Spinal cord (tissue), 10 donors: ENCODE measurements at places on chromosomes 7 and 10. TPM values are rescaled to one million over a fixed set of nuclear protein-coding genes. Genes with fewer than 3 reads are reported as not detected.
A peak's percentile ranks its signal among the peaks of the same experiment; 100 is the strongest.

Gene OGA
- total RNA-seq: 267 TPM

Gene WDR86
- total RNA-seq: 34.4 TPM

Gene MEIG1
- total RNA-seq: 1.2 TPM

Gene ABCF2
- total RNA-seq: 23.6 TPM

Gene UCN3
- total RNA-seq: 0.17 TPM

Gene HOXA13
- 0.10 TPM for total RNA-seq

Gene ZNF37A
- 23.3 TPM for total RNA-seq

Gene GNAT3
- total RNA-seq: not detected

Gene CYP2E1
- total RNA-seq: 12.7 TPM

Gene HSPA12A
- total RNA-seq: 35.1 TPM

Gene MAT1A
- 0.44 TPM for total RNA-seq

Gene IDI2
- total RNA-seq: 0.11 TPM

- no peak for DNase-seq
These were observed 38.8 kb downstream of the RAMP3 start for GRCh38 chr7:45196374-45196773.

- no peak for DNase-seq
These were observed 46.6 kb downstream of the LRRN3 start for GRCh38 chr7:111137296-111138192.

- DNase-seq: no peak
These were observed 44.2 kb downstream of the TSPAN12 start for GRCh38 chr7:120813546-120814252.

- DNase-seq: no peak
These were observed 733.5 kb downstream of the ZWINT start for GRCh38 chr10:55627501-55628051.

- DNase-seq: peak; percentile 55
These were observed 27.6 kb upstream of the MKRN1 start for GRCh38 chr7:140506788-140507464.

DNA sequence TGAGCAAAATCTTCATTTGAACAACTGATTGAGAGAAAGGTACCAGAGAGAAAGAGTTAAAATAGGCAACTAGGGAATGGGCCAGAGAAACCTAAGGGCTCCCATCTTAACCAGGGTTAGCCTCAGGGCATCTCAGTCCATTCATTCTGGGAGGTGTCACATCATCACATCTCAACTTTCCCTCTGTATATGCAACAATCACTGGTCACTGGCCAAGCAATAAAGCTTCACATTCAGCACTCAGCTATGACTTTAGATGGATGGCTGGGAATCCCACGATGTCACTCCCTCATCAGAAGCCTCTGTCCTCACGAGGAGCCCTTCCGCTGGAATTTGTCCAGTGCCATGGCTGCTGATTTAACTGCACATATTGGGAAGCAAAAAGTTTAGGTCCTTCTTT, 172.1 kb upstream of the MGMT start:
- no peak for DNase-seq

GRCh38 chr7:158167373-158167772, 420.2 kb downstream of the PTPRN2 start:
- no peak for DNase-seq

- DNase-seq: no peak
These were observed 118.9 kb downstream of the NEBL start for GRCh38 chr10:20778008-20778757.

- peak; percentile 79 for DNase-seq
These were observed 1.4 kb upstream of the THSD7A start for GRCh38 chr7:11833431-11833830.

DNA sequence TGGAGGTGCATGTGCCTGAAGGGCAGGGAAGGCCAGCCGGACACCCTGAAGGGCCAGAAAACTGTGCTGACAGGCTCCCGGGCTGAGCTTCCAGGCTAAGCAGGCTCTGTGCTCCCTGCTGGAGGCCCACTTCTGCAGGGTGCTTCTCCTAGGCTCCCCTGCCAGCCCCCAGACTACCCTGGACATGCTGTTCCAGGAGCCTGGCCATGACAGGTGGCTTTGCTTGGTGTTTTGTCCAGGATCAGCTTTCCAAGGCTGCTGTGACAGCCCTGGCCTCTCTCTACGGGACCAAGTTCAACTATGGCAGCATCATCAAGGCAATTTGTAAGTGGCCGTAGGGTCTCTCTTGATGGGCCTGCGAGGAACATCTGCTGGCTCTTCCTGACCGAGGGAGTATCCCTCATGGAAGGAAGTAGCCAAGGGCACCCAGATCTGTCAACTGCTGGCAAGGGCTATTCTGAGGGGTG, 5.3 kb downstream of the CPA1 start:
- DNase-seq: no peak

DNA sequence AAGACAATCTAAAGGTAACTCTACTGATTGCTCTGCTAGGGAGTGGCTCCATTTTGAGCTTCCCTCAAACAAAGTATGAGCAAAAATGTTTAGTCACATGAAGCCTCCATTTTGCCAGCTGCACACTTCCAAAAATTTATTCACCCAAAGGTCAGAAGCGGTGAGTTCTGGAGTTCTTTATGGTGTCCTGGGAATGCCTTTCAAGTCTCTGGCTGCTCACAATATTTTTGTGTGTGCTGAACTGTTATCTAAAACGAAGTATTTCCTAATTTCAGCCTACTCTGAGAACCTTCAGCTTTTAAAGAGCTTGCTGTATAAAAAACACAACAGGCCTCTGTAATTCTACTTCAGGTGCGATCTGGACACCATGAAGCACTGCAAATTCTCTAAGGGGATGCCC, 15.6 kb downstream of the NRCAM start:
- DNase-seq: no peak

GRCh38 chr7:44713680-44714335, 34.8 kb upstream of the ZMIZ2 start:
- DNase-seq: no peak

- DNase-seq: no peak
These were observed 171.8 kb downstream of the SLIT1 start for GRCh38 chr10:97013983-97014382.

- no peak for DNase-seq
These were observed 26.1 kb downstream of the RBM33 start for GRCh38 chr7:155670521-155670920.

DNA sequence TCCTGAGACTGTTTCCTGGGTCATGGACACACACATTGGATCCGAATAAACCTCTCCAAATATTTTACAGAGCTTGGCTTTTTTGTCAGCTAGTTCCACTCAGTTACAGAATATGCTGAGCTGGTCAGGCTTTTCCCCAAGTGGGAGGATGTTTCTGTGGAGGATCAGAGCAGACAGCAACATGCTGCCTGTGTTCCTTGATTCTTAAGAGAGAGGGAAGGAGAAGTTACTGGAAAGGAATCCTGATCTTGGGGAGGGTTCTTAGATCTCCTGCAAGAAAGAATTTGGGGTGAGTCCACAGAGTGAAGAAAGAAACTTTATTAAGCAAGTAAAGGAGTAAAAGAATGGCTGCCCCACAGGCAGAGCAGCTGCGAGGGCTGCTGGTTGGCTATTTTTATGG, 76.8 kb upstream of the RPA3 start:
- no peak for DNase-seq
